ENCODE measurements at places on chromosomes 1 and 21.

DNA sequence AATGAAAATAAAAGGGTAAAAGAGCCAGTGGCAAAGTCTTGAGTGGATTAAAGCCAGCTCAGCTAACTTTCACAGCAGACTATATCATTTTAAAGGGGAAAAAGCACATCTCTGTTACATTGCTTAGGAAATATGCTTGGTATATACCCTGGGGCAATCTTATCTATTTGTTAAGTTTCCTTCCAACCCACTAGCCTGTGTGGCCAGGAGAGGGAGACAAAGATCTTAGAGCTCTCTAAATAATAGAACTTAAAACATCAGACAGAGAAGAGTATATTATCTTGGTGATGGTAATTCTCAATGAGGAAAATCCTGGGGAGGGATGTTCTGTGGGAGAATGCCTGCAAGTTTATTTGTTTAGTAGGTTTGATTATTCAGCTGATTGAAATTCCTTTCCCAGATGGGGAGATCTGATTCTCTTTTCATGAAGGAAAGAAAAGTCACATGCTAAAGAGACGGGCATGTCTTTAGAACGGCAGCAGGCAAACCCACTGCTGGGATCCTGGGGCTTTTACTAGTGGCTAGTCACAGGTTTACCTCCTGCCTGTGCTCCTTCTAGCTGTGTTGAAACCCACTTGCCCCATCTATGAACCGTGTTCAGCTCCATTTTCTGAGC is 3.6 kb downstream of the KCNE2 start:
- DNase-seq, result peak; percentile 83

- DNase-seq, result no peak
Measured at GRCh38 chr1:115331558-115332331, 6.3 kb downstream of the NGF start.

DNA sequence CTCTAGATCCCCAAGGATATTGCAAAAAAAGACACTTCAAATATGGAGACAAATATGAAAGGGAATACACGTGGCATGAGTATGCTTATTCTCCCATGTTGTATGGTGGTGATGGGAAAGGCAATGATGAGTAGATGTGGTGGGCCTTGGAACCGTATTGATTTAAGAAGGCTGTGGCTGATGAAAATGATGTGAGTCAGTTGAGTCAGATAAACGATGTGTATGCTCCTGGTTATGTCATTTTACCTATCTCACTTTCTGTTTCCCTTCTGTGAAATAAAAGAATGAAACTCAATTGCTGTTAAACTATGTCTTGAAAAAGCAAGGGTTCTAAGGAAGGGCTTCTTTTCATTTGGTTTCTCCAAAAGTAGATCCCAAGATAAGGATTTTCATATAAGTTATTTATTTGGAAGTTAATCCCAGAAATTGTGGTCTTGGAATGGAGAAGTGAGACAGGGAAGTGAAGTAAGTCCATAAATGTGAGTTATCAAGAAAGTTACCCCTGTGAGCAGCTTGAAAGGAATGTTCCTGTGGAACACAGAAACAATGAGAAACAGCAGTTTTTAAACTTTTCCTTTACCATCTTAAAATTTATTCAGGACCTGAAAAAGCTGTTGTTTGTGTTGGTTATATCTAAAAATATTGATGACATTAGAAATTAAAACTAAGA is 292.0 kb downstream of the DUSP10 start:
- no peak for DNase-seq

- DNase-seq, result no peak
Measured at GRCh38 chr1:11703357-11704193, 12.1 kb downstream of the DRAXIN start.

DNA sequence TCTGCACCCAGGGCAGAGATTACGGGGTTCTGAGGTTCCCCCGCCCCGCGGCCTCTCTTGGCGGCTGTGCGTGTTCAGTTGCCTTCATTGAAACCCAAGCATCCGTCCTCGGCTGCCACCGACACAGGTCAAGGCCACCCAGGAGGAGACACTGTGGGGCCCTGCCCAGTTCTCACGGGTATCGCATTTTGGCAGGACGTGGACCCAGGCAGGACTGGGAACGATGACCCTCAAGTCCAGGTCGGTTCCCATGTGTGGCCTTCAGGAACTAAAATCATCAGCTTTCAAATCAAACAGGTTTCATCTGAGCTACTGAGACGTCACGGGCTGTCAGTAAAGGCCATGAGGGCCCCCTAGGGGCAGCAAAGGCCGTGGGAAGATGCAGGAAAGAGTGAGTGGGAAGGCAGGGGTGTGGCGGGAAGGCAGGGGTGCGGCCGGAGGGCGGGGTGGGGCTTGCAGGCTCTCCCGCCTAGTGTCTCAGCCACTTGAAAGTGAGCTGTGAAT is 7.0 kb upstream of the C1orf174 start:
- DNase-seq, result no peak

GRCh38 chr1:193569096-193569982 is 382.9 kb upstream of the B3GALT2 start:
- no peak for DNase-seq

DNA sequence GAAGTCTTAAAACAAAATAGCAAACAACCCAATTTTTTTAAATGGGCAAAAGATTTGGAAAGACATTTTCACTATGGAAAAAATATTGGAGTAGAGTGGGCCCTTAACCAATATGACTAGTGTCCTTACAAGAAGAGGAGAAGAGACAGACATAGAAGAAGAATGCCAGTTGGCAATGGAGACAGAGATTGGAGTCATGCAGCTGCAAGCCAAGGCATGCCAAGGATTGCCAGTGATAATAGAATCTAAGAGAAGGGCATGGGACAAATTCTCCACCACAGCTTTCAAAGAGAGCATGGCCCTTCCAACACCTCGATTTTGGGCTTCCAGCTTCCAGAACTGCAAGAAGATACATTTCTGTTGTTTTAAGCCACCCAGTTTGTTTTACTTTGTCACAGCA is 92.7 kb downstream of the RGS2 start:
- no peak for DNase-seq

DNA sequence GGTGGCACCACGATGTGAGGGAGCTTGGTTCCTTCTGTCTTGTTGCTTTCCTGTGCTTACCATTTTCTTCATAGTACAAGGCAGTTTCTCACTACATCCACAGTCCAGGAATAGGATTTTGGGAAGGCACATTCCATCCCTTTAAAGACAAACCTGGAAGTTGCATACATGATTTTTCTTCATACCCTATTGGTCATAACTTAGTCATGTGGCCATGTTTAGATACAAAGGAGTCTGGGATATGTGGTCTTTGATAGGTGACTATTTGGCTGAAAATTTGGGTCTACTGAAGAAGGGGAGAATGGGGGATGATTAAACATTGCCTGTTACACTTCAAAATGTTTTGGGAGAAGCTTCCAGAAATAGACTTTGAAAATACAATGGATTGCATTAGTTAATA is 7.0 kb downstream of the DYRK1A start:
- no peak for DNase-seq

DNA sequence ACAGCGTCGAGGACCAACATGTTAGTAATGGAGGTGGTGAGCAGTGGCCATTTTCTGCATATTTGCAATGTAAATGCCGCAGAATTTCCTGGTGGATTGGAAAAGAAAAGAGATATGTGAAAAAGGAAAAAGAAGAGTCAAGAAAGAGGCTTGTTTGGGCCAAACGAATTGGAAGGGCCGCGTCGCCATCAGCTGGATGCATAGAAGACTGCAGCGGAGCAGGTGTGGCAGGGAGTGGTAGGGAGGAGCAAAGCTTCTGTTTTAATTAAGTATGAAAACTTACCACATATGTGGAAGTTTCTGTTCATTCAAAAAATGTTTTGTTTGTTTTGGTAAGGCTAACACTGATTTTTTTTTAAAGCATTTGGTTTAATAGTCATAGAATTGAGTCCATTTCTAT is 690.7 kb downstream of the NCAM2 start:
- peak; percentile 14 for DNase-seq

DNA sequence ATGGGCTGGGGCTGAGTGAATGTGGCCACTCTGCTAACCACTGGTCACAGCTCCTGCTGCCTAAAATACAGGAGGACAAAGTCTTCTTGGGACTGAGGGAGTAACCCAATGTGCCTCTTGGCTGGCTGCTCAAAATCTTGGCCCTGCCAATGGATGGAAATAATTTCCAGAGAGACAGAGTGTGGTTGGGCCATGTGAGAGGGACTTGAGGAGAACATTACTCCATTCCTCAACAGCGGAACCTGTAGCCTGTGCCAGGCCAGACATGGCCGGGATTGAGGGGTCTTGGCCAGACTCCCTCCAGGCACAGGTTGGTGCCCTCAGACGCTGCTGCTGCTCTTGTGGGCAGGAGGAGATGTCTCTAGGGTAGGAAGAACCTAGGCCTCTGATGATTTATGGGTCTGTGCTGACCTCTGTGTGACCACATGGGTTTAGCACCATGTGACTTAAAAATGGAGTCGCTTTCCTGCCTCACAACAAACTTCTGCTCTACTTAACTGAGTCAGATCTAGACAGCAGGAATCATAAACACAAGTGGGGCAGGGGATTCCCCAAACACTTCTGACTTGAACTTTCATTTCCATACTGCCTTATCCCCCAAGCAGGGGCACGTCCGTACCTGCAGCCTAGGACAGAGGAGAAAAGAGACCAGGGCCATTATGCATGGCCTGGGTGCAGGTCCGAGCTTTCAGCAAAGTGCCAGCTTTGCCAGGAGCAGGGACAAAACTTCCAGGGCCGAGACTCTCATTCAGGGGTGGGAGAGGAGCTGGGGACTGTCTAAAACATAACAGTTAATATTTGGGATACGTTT is 79.2 kb downstream of the CD34 start:
- no peak for DNase-seq

DNA sequence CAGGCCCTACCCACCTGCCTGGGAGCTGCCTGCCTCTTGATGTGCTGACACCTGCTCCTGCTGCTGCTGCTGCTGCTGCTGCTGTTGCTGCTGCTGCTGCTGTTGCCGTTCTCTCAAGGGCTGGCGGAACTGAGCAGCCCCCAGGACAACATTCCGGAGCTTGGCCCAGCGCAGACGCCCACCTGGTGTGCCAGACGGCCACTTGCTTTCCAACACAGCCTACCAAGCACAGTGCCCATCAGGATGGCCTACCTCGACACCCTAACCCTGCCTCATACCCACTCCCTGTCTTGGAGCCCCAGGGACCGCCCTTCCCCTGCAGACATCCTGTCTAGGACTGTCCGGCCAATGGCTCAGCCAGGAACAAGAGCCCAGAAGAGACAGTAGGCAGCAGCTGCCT is 11.8 kb downstream of the DENND4B start:
- no peak for DNase-seq

- no peak for DNase-seq
Measured at GRCh38 chr21:34268493-34268892, 95.3 kb upstream of the KCNE2 start.

DNA sequence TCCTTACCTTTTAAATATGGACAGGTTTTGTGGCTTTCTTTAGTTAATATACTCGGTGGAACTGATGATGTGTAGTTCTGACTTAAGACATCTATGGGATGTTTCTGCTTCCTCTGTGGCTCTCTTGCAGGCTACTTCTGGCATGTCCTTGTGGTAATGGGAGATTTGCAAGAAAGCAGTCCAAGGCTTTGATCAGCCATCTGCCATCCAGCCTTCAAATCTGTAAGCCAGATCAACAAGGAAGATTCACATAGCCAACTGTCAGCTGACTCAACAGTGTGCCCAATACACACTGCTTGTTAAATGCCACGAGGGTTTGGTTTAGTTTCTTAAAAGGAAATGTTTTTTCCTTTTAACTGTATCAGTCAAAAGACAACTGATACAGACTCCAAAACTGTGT is 722.2 kb upstream of the CHRM3 start:
- DNase-seq, result no peak

- no peak for DNase-seq
Measured at GRCh38 chr1:117681093-117681900, 75.4 kb downstream of the TENT5C start.
